Foreskin keratinocyte (primary cell): ENCODE measurements at places on chromosomes 11 and 22.

- no peak for DNase-seq
Measured at GRCh38 chr11:124807201-124807600, 7.0 kb upstream of the MSANTD2 start.

GRCh38 chr11:71138737-71139425, 113.5 kb downstream of the SHANK2 start:
- no peak for DNase-seq

DNA sequence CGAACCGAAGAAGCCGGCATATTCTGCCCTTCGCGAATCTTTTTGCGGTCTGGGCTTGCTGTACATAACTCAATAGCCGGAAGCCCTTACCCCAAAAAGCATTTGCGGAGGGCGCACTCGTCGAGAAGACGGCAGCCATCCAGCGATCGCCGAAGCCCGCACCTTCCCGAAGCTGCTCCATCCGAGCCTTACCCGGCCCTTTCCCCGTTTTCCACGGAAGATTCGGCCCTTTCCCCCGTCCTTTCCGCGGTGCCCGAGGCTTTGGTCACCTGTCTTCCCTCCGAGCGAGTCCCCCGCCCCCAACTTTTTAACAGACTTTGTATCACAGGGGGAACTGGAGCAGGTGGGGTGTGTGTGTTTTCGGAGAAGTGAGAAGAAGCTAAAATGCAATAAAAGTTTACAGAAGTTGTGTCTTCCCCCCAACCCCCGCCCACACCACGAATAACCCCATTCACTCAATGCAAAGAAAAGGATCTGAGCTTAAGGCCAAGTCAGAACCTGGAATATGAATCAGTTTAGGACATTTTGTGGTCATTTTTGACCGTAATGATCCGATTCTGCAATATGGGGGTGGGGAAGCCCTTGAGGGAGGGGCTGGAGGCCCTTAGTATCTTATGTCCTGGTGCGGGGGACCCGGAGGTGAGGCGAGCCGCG, 99.0 kb upstream of the HSD17B12 start:
- DNase-seq, result no peak

- peak; percentile 78 for DNase-seq
Measured at GRCh38 chr11:63622323-63622722, 8.1 kb upstream of the PLAAT3 start.

DNA sequence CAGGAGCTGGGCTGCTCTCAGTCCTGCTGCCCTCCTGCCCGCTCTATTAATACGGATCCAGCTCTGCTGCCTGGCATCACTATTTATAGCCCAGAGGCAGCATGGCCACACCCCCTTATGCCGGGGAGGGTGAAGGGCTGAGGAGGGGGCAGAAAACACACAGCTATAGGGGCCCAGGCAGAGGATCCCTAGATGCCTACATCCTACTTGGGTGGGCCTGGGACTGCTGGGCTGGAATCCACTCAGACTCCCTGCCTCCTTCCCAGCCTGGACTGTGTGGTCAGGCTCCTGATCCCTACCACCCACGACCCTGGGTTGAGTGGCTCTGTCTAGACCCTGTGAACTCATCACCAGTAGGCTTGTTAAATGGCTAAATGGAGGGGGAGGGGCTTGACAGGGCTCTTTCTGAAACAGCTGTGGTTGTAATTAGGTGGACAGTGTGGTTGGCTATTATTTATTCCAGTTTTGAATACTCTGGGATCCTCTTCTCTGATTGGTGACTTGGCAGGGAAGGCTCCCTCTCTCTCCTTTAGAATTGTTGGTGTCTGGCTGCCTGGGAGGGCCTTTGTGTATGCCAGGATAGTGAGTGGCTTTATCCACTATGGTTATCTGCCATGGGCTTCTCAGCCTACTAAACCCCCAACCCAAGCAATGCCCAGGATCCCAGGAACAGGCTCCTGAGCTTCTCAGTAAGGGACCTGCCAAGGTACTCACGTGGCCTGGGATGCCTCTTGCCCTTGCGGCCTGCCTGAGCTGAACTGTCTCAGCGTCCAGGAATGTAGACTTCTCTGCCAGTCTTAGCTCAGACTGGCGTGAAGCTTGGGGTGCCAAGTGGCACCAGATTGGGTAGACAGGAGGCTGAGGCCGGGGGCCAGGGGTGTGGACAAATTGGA, 15.2 kb downstream of the PHLDB1 start:
- DNase-seq, result peak; percentile 98

DNA sequence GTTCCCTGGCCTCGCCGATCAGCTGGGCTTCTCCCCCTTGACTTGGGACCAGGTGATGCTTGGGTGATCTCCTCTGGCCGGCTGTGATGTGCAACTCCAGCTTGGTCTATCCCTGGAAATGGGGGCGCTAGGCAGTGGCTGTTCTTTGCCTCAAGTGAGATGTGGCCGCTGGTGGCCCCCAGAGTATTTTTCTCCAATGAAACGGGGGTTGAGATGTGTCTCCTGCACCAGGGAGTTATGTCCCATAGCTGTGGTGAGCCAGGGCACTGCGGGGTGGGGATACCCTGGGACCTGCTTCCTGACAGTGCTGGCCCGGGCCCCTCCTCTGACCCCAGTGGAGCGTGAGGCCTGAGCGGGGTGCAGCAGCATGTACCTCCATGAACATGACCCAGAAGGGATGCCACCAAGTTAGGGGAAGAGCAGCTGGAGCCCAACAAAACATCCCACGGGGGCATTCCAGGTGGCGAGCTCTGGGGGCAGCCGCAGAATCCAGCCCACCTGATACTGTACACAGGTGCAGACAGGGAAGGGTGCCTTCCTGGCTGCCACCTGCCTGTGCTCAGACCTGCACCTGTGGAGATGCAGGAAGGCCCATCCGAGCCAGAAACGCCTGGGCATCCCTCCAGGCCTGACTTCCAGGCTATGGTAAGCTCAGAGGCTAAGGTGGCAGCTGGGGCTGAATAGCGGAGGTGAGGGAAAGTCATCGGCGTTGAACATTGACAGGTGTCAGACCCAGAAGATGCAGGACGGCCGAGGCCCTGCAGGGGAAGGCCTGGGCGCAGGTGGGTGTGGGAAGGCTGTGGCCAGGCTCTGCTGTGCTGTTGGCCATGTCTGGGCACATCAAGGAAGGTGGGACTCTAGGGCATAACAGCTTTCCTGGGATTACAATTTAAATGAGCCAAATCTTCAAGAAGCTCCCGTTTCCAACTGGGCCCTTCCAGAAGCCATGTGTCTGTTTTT, 97.3 kb downstream of the CTTN start:
- DNase-seq, result no peak

DNA sequence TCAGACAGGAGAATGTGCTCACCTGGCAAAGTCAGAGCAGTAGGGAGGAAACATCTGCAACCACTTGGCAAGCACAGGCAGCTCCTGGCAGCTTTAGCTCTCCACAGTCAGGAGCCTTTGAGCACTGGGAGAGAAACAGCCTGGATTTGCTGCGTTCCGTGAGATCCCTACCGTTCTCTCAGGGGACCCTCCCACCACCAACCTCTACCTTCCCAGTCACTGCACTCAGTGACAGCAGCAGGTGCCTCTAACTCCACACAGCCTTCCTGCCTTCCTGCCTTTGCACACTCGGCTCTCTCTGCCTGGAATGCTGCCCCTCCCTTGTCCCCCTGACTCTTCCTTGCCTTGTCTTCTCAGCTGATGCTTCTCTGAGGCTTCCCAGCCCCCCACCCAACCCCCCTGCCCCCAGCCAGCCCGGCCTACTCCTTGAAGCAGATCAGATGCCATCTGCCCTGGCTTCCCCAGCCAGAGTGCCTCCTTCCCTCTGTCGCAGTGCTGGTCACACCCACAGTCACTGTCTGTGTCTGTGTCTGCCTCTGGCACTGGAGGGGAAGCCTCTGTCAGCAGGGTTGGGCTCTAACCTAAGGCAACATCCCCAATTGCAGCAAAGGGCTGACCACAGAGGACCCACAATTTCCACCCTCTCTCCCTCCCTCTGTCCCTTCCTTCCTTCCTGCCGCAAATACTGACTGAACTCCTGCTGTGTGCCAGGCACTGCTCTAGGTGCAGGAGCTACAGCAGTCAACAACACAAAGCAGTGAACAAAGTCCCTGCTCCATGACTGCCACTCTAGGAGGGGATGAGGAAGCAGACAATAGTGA, 14.9 kb upstream of the TSKU start:
- DNase-seq, result peak; percentile 65

DNA sequence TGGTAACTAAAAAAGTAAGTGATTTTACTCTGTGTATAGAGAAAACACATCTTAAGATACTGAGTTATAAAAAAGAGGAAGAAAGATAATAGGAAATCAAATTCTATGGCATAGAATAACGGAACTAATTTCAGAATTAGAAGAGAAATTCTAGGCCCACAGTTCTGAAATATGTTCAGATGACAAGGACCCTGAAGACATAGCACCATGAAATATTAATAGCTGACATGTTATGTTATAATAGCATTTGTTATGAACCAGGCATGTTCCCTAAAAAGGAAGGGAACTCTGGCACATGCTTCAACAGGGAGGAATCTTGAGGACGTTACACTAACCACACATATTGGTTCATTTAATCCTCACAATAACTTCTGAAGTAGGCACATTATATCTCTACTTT, 32.7 kb downstream of the PRDM10 start:
- DNase-seq, result no peak

DNA sequence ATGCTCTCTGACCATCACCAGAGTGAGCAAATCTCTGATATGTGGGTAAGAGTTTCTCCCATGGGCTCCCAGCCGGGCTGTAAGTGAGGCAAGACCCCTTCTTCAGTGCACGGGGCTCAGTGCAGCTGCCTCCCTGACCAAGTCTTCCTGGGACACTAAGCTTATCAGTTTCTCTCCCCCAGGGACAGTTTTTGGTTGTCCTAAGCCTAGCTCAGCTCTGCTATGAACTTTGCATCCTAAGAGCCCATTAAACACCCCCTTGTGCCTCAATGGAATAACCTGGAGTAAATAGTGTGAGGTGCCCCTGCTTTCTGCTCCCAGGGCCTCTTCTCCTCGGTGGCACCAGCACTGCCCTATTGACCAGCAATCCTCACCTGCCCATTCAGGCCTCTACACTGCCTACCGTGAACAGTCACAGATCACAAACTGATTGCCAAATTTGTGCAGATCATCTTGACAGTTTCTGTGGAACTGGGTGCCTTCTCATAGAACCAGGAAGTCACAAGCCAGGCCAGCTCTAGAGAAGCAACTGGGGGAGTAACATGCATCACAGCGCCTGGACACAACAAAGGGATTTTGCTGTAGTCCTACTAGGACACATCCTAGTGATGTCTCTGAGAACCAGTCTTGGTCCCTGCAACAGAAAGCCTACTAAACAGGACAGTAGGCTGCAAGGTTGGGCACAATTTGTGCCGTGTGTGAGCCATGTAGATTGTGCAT, 19.5 kb upstream of the IGLL5 start:
- DNase-seq, result no peak
